ENCODE measurements at places on chromosomes 5 and 9. TPM values are rescaled to one million over a fixed set of nuclear protein-coding genes. Genes with fewer than 3 reads are reported as not detected.

SCGB3A2 gene
- polyA plus RNA-seq, result not detected

FGF18 gene
- 25.1 TPM for polyA plus RNA-seq

CCDC187 gene
- 0.04 TPM for polyA plus RNA-seq

CLINT1 gene
- 75.0 TPM for polyA plus RNA-seq
